ENCODE measurements at places on chromosomes 12 and 14.

- no peak for DNase-seq
These were observed 838.0 kb downstream of the RPS29 start for GRCh38 chr14:48748151-48748675.

GRCh38 chr12:62673028-62673815, 206.6 kb downstream of the MON2 start:
- no peak for DNase-seq

- no peak for DNase-seq
These were observed 10.9 kb upstream of the HVCN1 start for GRCh38 chr12:110699591-110700445.

DNA sequence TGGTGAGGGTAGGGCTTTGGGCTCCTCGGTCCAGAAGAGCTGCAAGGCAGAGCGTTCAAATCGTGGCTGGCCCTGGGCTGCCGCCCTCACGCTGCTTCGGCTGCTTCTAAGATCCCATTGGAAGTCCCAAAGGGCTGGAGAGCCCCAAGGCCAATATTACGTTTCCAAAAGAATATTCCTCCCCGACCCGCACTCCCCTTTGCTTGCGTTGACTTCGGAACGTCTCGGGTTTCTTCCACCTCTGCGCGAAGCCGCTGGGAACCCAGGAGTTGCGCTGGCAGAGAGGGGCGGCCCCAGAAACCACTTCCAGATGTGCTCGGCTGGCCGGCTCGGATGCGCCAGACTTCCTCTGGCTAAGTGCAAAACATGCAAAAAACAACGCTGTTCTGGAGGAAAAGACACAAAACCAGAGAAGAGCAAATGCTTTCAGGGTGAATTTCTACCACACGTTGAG, at the start of gene GLT8D2:
GLT8D2 (minus strand) TSS at position 285 of the 454 bp plus-strand sequence. CDS start 30,539 bp downstream, outside the sequence.
- no peak for DNase-seq
